Natural killer cell (primary cell): ENCODE measurements at places on chromosomes 1 and 21. TPM values are rescaled to one million over a fixed set of nuclear protein-coding genes. Genes with fewer than 3 reads are reported as not detected.

The SPATA46 gene
- not detected for total RNA-seq

DNA sequence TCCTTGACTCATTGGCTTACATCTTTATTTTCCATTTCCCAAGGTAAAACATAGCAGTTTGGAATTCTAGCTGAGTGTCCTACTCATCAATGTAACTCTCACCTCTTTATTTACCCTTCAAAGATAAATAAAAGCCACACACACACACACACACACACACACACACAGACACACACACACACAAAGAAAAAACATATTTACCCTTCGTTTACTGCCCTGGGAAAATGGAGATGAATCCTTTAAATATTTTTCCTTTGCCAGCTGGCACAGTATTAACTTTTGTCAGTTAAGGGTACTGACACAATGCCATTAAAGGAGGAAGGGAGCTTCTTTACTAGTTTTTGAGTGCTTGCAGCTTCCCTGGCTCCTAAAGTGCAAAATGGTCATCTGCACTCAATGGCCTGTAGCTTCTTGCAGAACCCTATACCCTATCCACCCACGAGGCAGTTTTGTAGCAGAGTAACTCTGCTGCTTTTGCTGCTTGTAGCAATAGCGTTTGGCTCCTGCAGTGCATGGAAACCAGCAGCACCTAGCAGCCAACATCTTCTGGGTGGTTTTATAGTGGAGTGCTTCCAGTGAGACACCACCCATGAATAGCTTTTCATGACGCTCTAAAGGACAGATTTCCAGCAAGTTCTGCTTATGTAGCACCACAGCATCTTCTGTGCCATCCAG is 103.7 kb downstream of the HS2ST1 start:
- no peaks in the 10 kb centered on the region for H3K4me1 ChIP-seq
- no peak for DNase-seq
- H3K27ac ChIP-seq: no peak overlapping the region
- no peaks in the 10 kb centered on the region for H3K36me3 ChIP-seq

GRCh38 chr1:107394301-107394700 is 253.5 kb downstream of the NTNG1 start:
- H3K4me3 ChIP-seq: no peak overlapping the region
- H3K4me1 ChIP-seq: no peaks in the 10 kb centered on the region
- H3K36me3 ChIP-seq: no peaks in the 10 kb centered on the region
- no peak overlapping the region for H3K27ac ChIP-seq

DNA sequence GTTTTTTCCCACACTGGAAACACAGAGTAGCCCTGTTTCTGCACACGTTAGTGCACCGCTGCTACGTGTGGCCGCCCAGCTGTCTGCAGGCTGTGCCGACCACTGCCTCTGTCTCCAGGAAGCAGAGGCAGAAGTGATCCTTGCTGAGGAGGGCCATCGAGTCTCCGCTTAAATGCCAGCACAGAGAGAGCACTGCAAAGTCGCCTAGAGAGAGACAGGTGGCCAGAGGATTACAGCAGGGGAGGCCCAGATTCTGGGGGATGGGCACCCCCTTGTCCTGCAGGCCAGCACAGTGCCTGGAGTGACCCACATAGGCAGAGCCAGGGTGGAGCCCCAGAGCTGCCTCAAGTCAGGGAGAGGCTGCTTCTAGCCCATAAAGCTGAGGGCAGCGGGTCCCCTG is 6.1 kb downstream of the TPRG1L start:
- no peak overlapping the region for H3K4me3 ChIP-seq
- no peak for DNase-seq
- no peaks in the 10 kb centered on the region for H3K27me3 ChIP-seq

- H3K4me3 ChIP-seq: no peak overlapping the region
- H3K27me3 ChIP-seq: no peaks in the 10 kb centered on the region
- no peak overlapping the region for H3K27ac ChIP-seq
- H3K36me3 ChIP-seq: no peaks in the 10 kb centered on the region
- no peak for DNase-seq
These were observed 81.5 kb downstream of the ZNF281 start for GRCh38 chr1:200328379-200328778.

DNA sequence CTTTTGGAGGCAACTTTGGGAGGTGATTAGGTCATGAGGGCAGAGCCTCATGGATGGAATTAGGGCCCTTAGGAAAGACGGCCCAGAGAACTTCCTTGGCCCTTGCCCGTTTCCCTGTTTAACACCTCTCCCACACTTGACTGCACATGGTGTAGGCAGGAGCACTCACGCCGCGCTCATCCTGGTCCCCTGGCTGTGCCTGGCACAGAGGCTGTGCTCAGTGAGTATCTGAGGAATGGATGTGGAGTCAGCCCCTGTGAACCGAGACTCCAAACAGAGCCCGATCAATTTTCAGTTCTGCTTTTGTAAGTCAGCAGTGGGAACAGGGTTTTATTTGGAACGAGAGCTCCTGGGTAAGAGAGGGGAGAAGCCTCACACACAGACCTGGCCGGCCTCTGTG is 29.8 kb upstream of the ETV3 start:
- peaks cover 3% of the 10 kb centered on the region for H3K27me3 ChIP-seq
- no peaks in the 10 kb centered on the region for H3K36me3 ChIP-seq
- H3K4me1 ChIP-seq: no peaks in the 10 kb centered on the region

GRCh38 chr1:4087530-4088420 is 187.7 kb upstream of the C1orf174 start:
- DNase-seq: no peak
- H3K36me3 ChIP-seq: no peaks in the 10 kb centered on the region
- no peaks in the 10 kb centered on the region for H3K27me3 ChIP-seq
- H3K4me1 ChIP-seq: no peaks in the 10 kb centered on the region
